ENCODE measurements at places on chromosomes 11 and 22. TPM values are rescaled to one million over a fixed set of nuclear protein-coding genes. Genes with fewer than 3 reads are reported as not detected.

The IL10RA gene
- 29.3 TPM for total RNA-seq

- peak; percentile 52 for DNase-seq
Measured at GRCh38 chr11:75319035-75319877, 32.2 kb downstream of the ARRB1 start.

The RBMXL2 gene
- total RNA-seq: not detected

The POLDIP3 gene
- 75.8 TPM for total RNA-seq

The FGF4 gene
- total RNA-seq: not detected

GRCh38 chr22:46073683-46074504 lies 76.4 kb upstream of the PPARA start:
- no peak for DNase-seq

DNA sequence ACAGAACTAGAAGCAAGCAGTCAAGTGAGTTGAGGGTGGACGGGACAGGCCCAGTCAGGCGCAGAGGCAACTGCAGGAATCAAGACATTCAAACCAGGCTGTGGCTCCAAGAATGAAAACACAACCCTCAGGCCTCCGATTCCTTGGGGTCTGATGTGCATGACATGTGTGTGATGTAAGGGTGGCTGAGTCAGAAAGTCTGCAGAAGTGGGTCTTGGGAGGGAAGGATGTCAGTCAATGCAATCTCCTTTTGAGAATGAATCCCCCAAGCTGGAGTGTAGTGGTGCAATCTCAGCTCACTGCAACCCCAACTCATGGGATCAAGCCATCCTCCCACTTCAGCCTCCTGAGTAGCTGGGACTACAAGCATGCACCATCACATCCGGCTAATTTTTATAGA lies 15.9 kb upstream of the PDE2A start:
- DNase-seq: no peak

DNA sequence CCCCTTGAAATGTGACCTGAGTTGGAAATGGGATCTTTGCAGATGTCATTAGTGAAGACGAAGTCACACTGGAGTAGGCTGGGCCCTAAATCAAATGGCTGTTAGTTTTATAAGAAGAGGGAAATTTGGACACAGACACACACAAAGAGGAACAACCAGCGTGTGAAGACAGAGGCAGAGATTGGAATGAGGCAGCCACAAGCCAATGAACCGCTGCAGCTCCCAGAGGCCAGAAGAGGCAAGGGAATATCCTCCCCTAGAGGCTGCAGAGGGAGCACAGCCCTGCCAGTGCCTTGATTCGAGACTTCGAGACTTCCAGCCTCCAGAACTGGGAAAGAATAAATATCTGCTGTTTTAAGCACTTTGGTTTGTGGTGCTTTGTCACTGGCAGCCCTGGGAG lies 484.5 kb downstream of the MN1 start:
- no peak for DNase-seq

DNA sequence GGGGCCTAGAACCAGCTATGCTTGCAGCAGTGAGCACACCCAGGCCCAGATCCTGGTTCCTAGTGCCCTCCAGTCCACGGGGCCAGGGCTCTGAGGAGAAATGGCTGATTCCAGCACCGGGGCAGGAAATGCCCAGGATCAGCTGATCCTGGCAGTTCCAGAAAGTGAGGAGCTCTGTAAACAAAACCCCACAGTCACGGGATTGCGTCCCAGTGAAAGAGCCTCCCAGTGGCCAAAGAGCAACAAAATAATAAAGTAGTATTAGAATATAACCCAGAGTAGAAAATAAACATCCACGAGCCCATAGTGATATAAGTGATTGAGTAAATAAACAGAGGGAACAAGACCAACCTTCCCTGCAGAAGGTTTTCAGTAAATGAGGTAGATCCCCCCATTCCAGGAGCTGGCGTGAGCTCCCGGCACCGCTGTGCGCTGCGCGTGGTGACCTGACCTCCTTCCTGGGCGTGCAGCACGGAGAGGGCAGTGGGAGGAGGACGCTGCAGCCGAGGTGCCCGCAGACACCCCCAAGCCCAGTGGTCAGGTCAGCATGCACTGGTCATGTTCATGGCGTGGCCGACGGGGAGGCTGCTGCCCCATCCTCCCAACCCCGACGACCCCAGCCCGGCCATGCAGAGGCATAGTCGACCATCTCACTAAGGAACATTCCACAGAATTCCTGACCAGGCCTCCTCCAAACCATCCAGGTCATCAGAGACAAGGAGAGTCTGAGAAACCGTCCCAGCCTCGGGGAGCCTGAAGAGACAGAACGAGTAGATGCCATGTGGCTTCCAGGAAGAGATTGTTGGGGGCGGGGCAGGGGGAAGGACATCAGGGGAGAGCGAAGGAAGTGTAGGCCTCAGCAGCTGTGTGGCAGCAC lies 19.8 kb downstream of the PTDSS2 start:
- peak; percentile 87 for DNase-seq

The GGT1 gene
- 208 TPM for total RNA-seq

DNA sequence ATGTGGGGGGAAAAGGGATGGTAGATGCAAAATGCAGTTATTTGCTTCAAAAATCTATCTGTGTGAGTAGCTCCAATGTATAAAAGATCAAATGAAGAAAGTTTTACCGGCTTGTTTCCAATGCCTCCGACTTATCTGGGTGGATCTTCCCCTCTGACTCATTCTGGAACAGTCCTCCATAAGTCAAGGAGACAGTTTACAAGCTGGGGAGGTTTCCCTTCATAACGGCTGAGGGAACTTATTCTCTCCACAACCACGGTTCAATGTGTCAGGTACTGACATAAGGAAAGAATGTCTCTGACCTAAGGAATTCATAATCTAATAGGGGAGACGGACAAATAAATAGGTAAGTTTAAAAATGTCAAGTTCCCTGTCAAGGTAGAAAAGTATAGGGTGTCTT lies 49.7 kb upstream of the BIRC3 start:
- no peak for DNase-seq

GRCh38 chr11:118910309-118911112 lies 15.2 kb downstream of the BCL9L start:
- DNase-seq: peak; percentile 67

The LRRC51 gene
- 12.9 TPM for total RNA-seq

- DNase-seq: no peak
Measured at GRCh38 chr22:36885474-36885873, 24.7 kb downstream of the NCF4 start.

GRCh38 chr11:117771197-117771596 lies 25.8 kb downstream of the DSCAML1 start:
- DNase-seq: no peak

GRCh38 chr11:128208329-128209137 lies 378.8 kb downstream of the ETS1 start:
- DNase-seq: no peak

- no peak for DNase-seq
Measured at GRCh38 chr11:21534288-21534687, 658.6 kb upstream of the ANO5 start.

DNA sequence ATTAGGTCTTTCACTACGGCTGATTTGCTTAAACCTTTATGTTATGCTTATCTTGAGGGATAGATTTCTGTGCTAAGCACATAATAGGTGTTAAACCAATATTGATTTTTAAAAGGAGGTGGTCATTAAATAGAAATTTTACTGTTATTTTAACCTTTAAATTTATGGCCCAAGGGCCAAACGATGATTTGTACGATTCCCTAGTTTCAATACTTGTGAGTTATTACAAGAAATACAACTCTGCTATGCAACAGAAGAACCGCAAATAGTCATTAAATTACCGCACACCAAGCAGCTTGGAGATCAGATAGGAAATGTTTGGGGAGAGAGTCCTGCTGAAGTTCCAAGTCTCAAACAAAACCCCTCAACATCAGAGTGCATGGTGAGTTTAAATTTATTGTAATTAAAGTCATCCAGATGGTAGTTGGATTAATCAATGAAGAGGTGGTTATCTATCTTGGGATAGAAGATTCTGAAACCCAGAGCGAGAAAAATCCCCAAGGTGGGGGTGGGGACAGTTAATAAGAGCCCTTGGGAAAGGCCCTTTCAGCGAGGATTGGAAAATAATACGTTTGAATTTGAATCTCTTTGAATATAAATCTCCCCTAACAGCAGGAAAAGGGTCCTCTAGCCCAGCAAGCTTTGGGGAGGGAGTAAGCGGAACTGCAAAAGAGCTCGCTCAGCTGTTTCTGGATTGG lies 805 bp upstream of the QSER1 start:
- DNase-seq: peak; percentile 12

The C22orf42 gene
- not detected for total RNA-seq

The NUP98 gene
- total RNA-seq: 60.1 TPM

The KCTD14 gene
- 23.6 TPM for total RNA-seq

- DNase-seq: no peak
Measured at GRCh38 chr22:35418731-35419130, 18.8 kb downstream of the MCM5 start.

- DNase-seq: no peak
Measured at GRCh38 chr11:61048368-61049062, 53.8 kb upstream of the CD5 start.

DNA sequence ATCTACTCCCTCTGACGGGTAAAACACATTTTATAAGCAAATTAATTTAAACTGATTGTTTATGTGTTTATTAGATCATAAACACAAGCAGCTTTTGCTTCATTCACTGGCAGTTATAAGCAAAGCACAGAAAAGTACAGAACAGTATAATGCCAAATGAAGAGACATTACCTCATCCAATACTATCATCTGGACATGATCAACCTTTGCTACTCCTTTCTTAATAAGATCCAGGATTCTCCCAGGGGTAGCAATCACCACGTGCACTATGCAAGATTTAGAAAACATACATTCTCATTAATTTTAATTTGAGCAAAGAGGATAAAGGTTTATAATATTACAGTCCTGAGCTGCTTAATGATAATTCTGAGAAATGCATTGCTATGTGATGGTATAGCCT lies 27.9 kb downstream of the DDX6 start:
- DNase-seq: no peak

DNA sequence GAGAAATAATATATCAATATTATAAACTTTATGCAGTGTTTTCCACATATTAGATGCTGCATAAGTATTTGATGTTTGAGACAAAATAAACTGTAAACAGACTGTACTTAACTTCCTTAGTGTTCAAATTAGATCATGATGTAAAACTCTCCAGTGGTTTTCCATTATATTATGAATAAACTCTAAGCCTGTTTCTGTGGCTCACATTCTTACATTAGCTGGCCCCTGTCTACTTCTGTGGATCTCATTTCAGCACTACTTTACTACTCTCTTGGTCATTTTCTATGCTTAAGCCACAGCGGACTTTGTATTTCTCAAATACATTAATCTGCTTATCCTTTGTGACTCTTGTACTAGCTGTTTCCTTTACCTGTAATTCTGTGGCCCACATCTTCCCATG lies 55.6 kb downstream of the ARHGEF12 start:
- DNase-seq: no peak

The GPR83 gene
- 0.09 TPM for total RNA-seq

The BDNF gene
- total RNA-seq: 6.8 TPM

- DNase-seq: no peak
Measured at GRCh38 chr22:37050913-37051312, 629 bp upstream of the KCTD17 start.

The OR2AT4 gene
- total RNA-seq: not detected
